Activated CD4-positive, alpha-beta T cell treated with anti-CD3 and anti-CD28 coated beads, Interleukin-2, amount 50 U/mL, for 48 hours (primary cell): ENCODE measurements at places on chromosomes 7 and 10.

DNA sequence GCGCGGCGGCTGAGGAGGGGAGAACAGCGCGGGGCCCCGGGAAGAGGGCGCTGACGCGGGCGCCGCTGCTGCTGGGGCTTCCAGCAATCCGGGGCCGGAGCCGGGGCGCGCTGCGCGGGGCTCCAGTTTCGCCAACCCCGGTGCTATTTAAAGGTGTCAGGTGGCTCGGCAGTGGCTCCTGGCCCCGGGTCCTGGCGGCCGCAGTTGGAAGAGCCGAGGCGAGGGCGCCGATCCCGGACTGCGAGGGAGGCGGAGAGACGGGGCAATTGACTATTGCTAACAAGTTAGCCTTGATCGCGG is 347 bp downstream of the LBX1 start:
- no peak for DNase-seq

DNA sequence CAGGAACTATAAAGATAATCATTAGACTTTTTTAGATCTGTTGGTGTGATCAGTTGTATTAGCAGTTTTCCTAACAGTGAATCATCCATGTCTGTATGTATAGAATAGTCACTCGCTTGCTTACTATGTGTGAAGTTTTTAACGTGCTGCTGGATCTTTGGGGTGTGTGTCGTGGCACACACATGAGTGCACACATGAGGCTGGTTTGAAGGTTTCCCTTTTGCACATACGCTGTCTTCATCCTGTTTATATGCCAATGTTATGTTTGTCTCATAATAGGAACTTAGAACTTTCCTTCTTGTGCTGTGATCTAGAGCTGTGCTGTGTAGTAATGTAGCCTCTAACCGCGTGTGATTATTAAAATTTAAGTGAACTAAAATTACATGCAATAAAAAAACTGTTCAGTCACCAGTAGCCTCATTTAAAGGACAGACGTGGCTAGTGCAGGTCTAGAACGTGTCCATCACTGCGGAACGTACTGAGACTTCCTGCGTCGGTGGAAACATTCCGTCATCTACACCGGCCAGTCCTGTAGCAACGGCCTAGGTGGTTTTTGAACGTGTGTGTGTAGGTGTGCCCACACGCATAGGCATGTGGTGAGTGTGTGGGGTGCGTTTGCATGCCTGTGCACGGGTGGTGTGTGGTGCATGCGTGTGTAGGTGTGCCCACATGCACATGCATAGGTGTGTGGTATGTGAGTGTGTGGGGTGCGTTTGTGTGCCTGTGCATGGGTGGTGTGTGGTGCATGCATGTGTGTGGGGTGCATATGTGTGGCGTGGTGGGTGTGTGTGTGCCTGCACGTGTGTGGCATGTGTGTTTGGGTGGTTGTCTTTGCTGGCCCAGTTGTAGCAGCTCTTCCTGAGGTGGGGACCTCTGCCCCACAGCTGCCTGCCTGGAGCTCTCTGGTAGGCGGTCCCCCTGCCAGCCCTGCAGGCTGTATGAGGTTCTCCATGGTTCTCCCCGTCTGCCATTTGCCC is 56.6 kb downstream of the INPP5A start:
- DNase-seq = no peak

DNA sequence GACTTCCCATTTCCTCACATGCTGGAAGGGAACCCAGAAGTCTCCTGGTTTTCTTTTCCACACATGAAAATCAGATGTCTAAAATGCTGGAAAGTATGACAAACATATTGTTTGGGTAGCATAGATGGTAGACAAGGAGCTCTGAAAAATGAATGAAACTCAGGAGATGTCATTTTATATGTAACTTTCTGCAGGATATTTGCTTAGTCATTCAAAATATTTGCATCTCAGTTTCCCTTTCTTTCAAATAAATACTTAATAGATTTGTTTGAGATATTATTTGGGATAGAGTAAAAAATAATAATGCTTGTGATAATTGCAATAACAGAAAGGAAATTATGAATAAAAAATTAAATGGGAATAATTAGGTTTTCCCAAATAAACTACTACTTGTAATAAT is 298.9 kb upstream of the ADARB2 start:
- no peak for DNase-seq

GRCh38 chr10:127216786-127217185 is 20.4 kb upstream of the INSYN2A start:
- DNase-seq = no peak

GRCh38 chr10:78900715-78901430 is 167.9 kb upstream of the ZMIZ1 start:
- DNase-seq = no peak

- no peak for DNase-seq
Observed at GRCh38 chr10:5631936-5632335, 34.5 kb downstream of the ASB13 start.

DNA sequence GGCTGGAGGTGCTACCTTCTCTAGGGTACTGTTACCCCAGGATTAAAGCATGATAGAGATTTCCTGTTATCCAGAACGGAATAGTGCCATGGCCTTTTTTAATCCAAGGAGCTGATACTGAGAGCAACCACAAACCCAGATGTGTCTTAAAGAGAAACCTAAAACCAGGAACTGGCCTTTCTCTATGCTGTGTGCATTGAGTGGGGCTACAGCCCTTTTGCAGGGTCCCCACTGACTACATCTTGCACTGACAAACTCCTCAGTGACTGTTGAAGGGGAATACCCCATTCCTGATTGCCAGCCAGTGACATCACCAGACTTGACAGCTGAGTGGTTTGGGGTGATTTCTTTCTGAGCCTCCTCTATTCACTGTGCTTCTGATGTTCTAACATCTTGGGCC is 81.9 kb upstream of the CAPZA2 start:
- DNase-seq = no peak

DNA sequence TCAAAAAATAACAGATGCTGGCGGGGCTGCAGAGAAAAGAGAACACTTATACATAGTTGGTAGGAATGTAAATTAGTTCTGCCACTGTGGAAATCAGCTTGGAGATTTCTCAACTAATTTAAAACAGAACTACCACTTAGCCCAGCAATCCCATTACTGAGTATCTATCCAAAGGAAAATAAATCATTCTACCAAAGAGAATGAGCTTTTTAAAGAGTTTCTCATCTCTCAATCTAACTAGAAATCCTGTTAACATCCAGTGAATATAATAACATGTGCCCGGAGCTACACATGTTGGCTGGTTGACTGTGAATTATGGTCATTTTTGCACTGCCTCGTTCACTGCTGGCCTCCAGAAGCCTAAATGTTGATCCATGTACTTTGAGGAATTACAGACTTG is 39.3 kb downstream of the BET1 start:
- no peak for DNase-seq
